ENCODE measurements at places on chromosomes 5 and 9.

DNA sequence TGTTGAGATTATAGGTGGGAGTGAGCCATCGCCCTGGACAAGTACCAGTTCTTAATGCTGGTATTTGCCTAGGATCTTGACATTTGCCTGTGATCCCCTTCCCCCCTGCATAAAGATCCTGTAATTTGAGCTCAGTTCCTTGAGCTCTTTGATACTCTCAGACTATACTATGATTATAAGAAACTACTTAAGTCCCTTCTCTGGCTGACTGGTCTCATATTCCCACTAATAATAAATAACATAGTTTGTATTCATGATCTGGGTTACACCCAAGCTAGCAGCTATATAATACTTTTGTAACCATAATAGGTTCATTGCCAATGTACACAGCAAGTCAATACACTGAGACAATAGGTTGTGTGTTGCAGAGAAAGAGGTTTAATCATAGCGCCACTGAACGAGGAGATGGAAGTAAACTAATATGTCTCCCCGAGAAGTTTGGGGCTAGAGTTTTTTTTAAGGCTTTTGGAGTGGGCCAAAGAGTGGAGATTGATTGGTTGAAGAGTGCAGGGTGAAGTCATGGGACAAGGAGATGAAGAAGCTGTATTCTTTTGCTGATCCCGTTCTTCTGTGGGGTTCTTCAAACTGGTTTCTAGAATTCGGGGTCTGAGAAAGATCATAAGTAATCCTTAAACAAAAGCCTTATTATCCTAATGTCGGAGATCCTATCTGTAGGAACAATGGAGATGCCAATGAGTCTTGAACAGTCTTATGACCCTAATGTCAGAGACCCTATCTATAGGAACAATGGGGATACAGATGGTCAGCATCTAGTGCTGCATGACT, 20.7 kb upstream of the SHOC1 start:
- no peak for DNase-seq

DNA sequence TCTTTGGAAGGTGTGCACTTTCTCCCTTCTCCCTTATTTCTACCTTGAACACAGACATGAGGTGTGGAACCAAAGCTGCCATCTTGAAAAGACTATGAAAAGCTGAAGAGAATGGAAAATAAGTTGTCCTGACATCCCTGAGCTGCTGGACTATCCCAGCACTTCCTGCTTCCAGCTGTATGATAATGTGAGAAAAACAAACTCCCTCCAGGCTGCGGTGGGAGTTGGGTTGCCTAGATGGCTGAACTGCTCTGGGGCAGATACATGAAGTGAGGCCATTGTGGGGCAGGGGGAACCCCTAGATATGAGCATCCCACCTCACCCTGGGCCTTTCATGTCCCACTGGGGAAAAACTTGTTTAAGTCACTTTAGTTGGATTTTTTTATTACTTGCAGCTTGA, 82.4 kb downstream of the BOD1 start:
- DNase-seq = no peak

- no peak for DNase-seq
Measured at GRCh38 chr9:90287567-90288274, 354.9 kb downstream of the DIRAS2 start.

- no peak for DNase-seq
Measured at GRCh38 chr5:57791875-57792274, 309.3 kb upstream of the ACTBL2 start.

DNA sequence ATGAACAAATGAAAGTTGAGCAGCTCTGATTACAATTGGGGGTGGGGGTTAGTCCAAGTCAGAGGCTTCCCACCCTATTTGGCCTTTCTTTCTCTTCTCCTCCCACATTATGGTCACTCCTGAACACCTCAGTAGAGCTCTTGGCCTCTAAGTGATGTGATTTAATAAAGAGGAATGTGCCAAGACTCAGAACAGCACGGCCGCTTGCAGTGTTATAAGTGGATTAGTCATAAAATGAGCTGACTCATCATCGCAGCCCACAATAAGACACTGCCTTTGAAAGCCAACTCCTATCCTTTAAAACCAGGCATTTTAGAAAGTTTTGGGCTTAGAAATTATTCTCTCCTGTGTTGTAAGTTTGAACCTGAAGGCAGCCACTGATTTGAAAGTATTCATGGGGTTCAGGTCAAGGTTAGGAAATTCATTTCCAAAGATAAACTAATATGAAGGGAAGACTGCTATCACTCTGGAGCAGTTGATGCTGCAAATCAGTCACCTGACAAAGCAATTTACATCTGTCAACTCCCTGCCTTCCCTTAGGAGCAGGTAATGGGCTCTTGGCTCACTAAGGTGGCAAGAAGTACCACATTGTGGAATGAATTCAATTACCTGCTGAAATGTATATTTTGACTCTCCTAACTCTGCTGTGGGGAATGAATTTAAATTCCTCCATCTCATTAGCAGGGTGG, 283.6 kb upstream of the NMUR2 start:
- no peak for DNase-seq

DNA sequence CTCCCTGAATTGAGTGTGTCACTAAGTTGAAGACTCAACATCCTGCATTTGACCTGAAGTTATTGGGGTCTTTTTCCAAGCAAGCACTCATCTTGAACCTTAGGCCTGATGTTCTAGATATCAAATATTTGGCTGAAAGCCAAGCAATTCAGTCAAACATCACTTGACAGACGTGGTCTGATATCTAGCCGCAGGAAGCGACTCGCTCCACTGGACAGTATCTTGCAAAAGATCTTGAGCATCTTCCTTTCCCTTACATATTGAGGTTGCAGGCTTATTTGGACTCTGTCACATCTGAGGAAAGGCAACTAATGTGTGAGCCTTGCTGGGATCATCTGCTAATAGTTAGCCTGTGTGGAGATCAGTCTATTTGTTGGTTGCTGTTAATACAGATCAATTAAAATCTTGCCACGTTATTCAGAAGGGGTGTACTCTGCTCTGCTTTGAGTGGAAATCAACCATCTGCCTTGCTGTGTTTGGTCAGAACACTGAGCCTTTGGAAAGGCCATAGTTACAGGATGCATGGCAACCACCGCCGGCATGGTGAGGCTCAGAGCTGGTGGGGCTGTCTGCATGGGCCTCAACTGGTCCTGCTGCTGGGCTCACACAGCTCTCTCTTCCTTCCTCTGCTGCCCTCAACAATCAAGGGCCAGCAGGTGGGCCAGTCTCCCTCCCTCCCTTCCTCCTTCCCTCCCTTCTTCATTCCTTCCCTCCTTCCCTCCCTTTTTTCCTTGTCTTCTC, 166.9 kb upstream of the KLF9 start:
- no peak for DNase-seq

DNA sequence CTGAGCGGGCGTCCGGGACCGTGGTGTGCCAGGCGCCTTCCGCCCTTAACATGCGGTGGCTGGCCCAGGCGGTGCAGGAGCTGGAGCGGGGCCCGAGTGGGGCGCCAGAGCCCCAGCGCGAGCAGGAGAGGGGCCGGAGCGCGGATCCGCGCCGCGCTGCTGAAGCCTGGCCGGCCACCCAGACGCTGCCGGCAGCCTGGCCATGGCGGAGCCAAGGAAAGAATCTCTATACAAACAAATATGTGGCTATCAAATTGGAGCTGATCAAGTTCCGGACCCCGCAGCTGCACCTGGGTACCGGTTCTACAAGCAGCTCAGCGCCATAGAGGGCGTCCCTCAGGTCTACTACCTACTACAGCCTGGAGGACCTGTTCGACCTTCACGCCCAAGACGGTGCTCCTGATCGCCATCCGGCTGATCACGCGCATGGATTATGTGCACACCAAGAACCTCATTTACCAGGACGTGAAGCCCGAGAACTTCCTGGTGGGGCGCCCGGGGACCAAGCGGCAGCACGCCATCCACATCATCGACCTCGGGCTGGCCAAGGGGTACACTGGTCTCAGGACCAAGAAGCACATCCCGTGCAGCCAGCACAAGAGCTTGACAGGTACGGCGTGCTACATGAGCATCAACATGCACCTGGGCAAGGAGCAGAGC, 55.8 kb downstream of the JAK2 start:
- no peak for DNase-seq

- DNase-seq = no peak
Measured at GRCh38 chr9:34254966-34255825, 73.9 kb downstream of the KIF24 start.

Data from urinary bladder (tissue), 4 donors.